ENCODE measurements at places on chromosomes 13 and 19. TPM values are rescaled to one million over a fixed set of nuclear protein-coding genes. Genes with fewer than 3 reads are reported as not detected.

DNA sequence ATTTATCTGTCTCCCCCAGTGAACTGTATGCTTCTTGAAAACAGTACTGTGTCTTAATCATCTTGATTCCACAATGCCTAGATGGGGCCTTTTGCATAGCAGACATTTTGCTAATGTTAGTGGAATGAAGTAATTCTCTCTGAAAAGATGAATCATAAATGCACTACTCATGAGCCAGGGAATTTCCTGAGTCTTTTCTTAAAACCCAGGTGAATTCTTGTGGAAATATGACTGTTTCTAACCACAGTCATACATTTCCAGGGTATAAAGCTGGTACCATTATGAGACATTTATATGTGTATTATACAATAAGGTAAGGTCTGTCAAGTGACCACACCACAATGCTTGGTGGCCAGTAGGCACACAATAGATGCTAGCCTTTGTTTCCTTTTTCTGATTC lies 5.5 kb upstream of the KCTD4 start:
- peaks cover 14% of the 10 kb centered on the region for H3K4me1 ChIP-seq
- no peaks in the 10 kb centered on the region for H3K27me3 ChIP-seq
- peak overlapping the region; percentile 73 for H3K27ac ChIP-seq
- H3K4me3 ChIP-seq, result no peak overlapping the region

GRCh38 chr19:52369559-52370340 lies at the start of gene ZNF880:
ZNF880 (plus strand) TSS chr19:52369923; CDS start chr19:52369966, 43 bp downstream.
- peak; percentile 93 for DNase-seq
- peak within 1 kb of the TSS; percentile 84 for H3K4me3 ChIP-seq
- no peaks in the 10 kb centered on the region for H3K27me3 ChIP-seq
- H3K27ac ChIP-seq, result peak within 1 kb of the TSS; percentile 100
- H3K36me3 ChIP-seq, result no peaks in the 10 kb centered on the region

GRCh38 chr19:49497047-49497788 lies 984 bp downstream of the RPS11 start:
- DNase-seq, result peak; percentile 50
- peaks cover 9% of the 10 kb centered on the region for H3K4me1 ChIP-seq
- peak overlapping the region; percentile 92 for H3K27ac ChIP-seq
- no peaks in the 10 kb centered on the region for H3K27me3 ChIP-seq
- H3K36me3 ChIP-seq, result peaks cover 27% of the 10 kb centered on the region

DNA sequence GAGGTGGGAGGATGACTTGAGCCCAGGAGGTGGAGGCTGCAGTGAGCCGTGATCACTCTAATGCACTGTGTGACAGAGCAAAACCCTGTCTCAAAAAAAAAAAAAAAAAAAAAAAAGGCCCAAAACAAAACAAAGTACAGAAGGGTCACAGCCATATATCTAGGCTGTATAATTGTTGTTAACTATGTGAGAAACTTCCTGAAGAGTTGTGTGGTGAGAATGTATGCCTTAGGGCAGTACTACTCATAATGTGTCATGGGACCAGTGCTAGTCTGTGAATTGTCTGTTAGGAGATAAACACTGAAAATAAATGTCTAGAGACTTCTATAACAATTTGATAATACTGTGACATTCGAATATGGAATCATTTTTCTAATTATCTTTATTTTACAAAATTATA lies 43.1 kb downstream of the PAN3 start:
- H3K4me1 ChIP-seq, result no peaks in the 10 kb centered on the region
- DNase-seq, result no peak
- H3K4me3 ChIP-seq, result no peak overlapping the region
- H3K27ac ChIP-seq, result no peak overlapping the region

DNA sequence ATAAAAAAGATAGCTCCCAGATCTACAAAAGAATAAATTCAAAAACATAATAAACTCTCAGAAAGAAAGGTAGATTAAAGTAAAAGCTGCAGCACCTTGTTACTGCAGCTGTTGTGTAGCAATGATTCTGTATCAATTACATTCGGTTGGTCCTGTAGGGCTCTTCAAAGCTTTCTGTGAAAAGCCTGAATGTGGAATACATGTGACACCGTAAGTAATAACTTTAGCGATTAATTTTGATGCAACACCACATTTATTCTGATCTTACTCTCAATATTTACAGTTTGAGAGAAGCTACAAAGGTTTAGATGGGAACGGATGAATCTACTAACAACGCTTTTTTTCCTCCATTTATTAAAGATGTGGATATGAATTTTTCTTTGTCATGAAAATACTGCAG lies 279.2 kb downstream of the DACH1 start:
- no peaks in the 10 kb centered on the region for H3K36me3 ChIP-seq
- no peak overlapping the region for H3K27ac ChIP-seq
- no peaks in the 10 kb centered on the region for H3K4me1 ChIP-seq
- DNase-seq, result no peak

Gene CGB3
- total RNA-seq, result not detected

- no peak overlapping the region for H3K27ac ChIP-seq
- H3K27me3 ChIP-seq, result no peaks in the 10 kb centered on the region
- no peaks in the 10 kb centered on the region for H3K36me3 ChIP-seq
- no peak for DNase-seq
- no peaks in the 10 kb centered on the region for H3K4me1 ChIP-seq
Measured at GRCh38 chr19:57786286-57786685, 16.8 kb downstream of the ZNF586 start.

- H3K27me3 ChIP-seq, result no peaks in the 10 kb centered on the region
- H3K27ac ChIP-seq, result no peak overlapping the region
- H3K4me1 ChIP-seq, result peaks cover 26% of the 10 kb centered on the region
- no peak overlapping the region for H3K4me3 ChIP-seq
- peaks cover 2% of the 10 kb centered on the region for H3K36me3 ChIP-seq
Measured at GRCh38 chr13:75787249-75787928, 151.3 kb downstream of the LMO7 start.

GRCh38 chr19:16094360-16095070 lies 17.2 kb upstream of the RAB8A start:
- peaks cover 2% of the 10 kb centered on the region for H3K4me1 ChIP-seq
- H3K36me3 ChIP-seq, result peaks cover 30% of the 10 kb centered on the region
- no peak overlapping the region for H3K4me3 ChIP-seq
- DNase-seq, result peak; percentile 44

Gene NLRP7
- total RNA-seq, result not detected

GRCh38 chr19:33795370-33796163 lies 1.1 kb upstream of the KCTD15 start:
- H3K36me3 ChIP-seq, result no peaks in the 10 kb centered on the region
- H3K27me3 ChIP-seq, result no peaks in the 10 kb centered on the region
- DNase-seq, result peak; percentile 80
- peaks cover 3% of the 10 kb centered on the region for H3K4me1 ChIP-seq
- peak overlapping the region; percentile 53 for H3K27ac ChIP-seq
